Endothelial cell (in vitro differentiated cells): ENCODE measurements at places on chromosomes 6 and 20. TPM values are rescaled to one million over a fixed set of nuclear protein-coding genes. Genes with fewer than 3 reads are reported as not detected.

DNA sequence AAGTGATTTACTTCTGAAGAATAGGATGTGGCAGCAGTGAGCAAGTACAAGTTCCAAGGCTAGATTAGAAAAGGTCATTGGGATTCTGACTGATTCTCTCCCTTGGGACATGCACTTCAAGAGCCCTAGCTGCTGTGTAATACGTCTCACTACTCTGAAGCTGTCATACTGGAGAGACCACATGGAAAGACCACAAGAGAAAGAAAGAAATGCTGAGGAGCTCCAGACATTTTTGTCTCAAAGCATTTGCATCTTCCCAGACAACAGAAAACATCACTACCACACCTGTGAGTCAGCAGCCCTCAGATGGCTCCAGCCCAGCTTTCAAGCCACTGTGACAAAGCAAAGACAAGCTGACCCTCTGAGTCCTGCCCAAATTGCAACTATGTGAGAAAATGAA lies 20.7 kb downstream of the TENT5A start:
- DNase-seq = no peak

DNA sequence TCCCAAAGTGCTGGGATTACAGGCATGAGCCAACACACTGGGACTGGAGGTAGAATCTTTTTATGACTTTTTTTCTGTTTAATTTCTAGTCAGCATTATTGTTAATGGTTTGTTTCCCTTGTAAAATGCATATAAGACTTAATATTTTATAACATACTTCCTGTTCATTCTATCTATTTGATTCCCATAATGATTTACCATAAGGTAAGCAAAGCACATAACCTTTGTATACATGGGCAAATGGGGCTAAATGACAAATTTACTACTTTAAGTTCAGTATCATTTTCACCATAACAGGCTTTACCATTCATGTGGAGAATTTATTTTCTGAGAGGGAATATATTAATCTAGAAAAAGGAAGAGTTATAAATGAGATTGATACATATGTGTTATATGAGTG lies 24.3 kb downstream of the VTA1 start:
- DNase-seq = no peak

DNA sequence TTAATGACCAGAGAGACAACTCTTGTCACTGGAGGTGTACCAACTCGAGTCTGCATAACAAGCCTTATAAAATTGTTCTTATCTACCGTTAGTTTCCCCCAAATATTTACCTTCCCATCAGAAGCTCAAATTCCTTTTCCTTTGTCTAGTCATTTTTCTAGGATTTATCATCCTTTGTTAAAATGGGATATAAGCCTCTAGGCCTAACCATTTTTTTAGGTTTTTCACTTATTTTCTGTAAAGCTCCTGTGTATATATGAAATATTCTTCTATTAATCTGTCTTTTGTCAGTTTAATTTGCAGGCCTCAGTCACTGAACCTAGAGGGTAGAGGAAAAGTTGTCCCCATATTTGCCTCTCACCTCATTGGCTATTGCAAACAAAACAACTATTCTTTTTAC lies 99.6 kb upstream of the TNFAIP3 start:
- no peak for DNase-seq

DNA sequence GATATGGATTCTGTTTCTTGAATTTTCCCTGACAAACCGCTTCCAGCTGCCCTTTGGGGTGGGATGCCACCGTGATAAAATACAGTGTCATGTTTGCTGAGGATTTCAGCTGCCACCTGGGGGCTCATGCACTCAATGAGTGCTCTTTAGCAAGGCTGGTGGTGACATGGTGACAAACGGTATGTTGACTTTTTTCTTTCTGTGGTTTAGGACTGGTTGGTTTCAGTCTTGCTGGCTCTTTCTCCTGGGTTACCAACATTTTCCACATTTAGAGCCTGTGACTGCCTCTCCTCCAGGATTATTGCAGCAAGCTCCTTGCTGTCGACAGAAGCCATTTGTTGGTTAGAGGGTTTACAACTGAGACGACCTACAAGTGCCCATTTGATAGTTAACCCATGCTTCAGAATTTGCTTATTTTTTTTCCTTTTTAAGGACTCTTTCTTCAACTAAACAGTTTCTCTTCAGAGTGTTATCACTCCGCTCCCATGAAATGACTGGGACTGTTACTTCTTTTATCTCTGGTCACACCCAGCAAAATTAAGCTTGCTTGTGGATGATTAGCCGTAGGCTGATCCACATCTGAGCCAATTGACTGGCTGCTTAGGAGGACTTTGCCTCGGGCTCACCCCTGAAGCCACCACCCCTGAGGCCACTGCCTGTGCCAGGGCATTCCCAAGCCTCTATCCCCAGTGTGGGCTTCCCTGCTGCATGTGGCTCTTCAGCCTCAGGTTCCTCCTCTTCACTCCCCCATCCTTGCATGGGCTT lies 48.4 kb upstream of the CDYL start:
- no peak for DNase-seq

The CDH26 gene
- total RNA-seq = 5.4 TPM
